ENCODE measurements at places on chromosomes 5 and 9. TPM values are rescaled to one million over a fixed set of nuclear protein-coding genes. Genes with fewer than 3 reads are reported as not detected.

DNA sequence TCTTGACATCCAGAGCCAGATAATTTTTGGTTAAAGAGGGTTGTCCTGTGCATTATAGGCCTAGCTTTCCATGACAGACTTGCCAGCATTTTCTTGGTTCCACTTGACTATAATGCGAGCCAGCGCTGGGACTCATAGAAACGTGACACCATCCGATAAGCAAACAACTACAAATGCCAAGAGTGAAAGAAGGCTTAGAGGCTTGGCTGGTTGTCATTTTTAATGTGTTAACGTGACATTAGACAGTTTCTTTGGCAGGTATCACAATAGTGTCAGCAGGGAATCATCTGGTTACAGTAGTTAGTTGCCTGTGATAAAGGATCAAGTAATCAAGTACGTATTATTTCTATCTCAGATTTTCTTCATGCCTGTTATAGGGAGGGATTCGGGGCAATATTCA is 20.0 kb upstream of the LIFR start:
- no peak overlapping the region for H3K27ac ChIP-seq
- no peak for DNase-seq
- no peak overlapping the region for H3K4me3 ChIP-seq
- H3K36me3 ChIP-seq = no peaks in the 10 kb centered on the region

DNA sequence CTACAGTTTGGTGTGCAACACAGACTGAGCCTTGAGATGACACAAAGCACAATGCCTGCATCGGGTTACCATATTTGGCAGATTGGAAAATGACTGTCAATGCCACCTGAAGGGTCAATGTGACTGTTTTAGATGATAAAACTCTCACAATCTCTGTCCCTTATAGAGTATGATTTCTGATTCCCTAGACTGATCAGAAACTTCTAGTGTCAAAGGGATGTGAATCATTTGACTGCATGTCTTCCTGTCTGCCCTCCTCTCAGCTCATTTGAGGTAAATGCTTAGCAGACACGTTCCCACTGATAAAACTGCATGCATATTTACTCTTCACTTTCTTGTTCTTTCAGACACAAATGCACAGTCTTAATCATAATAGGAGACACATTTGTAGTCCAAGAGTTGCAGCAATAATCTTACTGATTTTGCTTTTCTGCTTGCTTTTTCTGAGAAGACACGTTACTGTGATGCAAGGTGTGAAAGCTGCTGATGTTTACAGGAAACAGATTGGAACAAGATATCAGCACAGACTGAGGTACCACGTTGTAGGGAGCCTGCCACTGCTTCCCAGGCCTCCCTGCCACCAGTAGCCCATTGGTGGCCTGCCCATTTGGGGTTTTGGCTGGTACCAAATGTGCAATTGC is 77.8 kb downstream of the GCNT4 start:
- no peak overlapping the region for H3K27ac ChIP-seq
- peaks cover 7% of the 10 kb centered on the region for H3K27me3 ChIP-seq
- DNase-seq = no peak
- no peaks in the 10 kb centered on the region for H3K36me3 ChIP-seq
- H3K4me1 ChIP-seq = no peaks in the 10 kb centered on the region
- H3K4me3 ChIP-seq = no peak overlapping the region

- no peak overlapping the region for H3K27ac ChIP-seq
- H3K36me3 ChIP-seq = no peaks in the 10 kb centered on the region
- no peaks in the 10 kb centered on the region for H3K27me3 ChIP-seq
- DNase-seq = no peak
- H3K4me1 ChIP-seq = no peaks in the 10 kb centered on the region
Measured at GRCh38 chr5:60810438-60811085, 33.5 kb downstream of the ELOVL7 start.

DNA sequence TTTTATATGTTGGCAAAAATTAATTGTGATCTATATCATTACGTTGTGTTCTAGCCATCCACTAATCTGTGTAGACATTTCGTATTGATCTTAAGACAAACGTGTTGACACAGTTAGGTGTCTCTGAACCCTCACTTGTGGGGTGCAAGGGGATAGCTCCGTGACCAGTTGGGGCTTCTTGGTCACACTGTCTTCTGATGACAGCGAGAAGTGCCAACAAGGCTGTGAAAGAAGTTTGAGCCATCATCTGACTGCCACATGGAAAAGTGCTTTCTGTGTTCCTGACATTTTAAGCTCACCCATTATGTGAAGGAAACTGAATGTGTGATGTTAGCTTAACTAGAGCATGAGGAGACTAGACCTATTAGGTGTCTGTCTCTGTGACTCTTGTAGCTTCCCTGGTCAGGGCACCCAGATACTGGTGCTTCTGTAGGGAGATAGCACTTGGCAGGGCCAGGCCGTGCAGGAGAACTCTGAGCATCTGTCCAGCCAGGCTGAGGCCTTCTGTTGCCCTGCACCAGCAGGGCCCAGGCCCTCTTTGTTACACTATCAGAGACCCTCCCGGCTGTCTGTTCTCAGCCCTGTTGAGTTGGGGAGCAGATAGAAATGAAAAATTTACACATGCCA is 52.8 kb upstream of the PHF2 start:
- H3K4me1 ChIP-seq = no peaks in the 10 kb centered on the region
- H3K36me3 ChIP-seq = no peaks in the 10 kb centered on the region
- H3K27ac ChIP-seq = no peak overlapping the region
- no peak for DNase-seq
- no peak overlapping the region for H3K4me3 ChIP-seq

GRCh38 chr5:72108202-72109061 is 1.2 kb downstream of the MAP1B start:
- H3K27me3 ChIP-seq = no peaks in the 10 kb centered on the region
- H3K27ac ChIP-seq = peak overlapping the region; percentile 86
- peak overlapping the region; percentile 93 for H3K4me3 ChIP-seq
- H3K4me1 ChIP-seq = peaks cover 19% of the 10 kb centered on the region

- H3K4me1 ChIP-seq = peaks cover 19% of the 10 kb centered on the region
- DNase-seq = no peak
- H3K27ac ChIP-seq = peak overlapping the region; percentile 27
- H3K27me3 ChIP-seq = no peaks in the 10 kb centered on the region
- no peak overlapping the region for H3K4me3 ChIP-seq
Measured at GRCh38 chr5:40557501-40557900, 122.2 kb upstream of the PTGER4 start.

The FOXD4L3 gene
- not detected for total RNA-seq

GRCh38 chr5:136001466-136001981 is 27.3 kb upstream of the TGFBI start:
- no peak overlapping the region for H3K4me3 ChIP-seq
- H3K36me3 ChIP-seq = no peaks in the 10 kb centered on the region
- H3K27me3 ChIP-seq = no peaks in the 10 kb centered on the region
- H3K4me1 ChIP-seq = no peaks in the 10 kb centered on the region

The FTMT gene
- not detected for total RNA-seq

The ARL14EPL gene
- not detected for total RNA-seq
